ENCODE measurements at places on chromosomes 12 and 14.
A peak's percentile ranks its signal among the peaks of the same experiment; 100 is the strongest.

DNA sequence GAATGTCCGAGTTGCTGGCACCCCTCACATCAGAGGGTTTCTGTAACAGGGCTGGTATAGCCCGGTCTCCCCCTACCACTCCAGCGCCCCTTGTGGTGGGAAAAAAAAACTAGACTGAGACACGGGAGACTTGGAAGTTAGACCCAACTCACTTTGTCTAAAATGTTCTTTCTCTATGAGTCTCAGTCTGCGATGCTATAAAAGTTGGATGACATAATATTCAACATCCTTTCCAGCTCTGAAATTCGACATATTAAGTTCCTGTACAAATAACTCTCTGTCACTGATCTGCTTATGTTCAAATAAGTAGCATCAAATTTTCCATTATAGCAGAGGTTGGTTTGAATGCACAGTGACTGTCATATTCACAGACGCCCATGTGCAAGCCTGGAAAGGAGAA is 25.7 kb upstream of the TC2N start:
- DNase-seq = no peak

DNA sequence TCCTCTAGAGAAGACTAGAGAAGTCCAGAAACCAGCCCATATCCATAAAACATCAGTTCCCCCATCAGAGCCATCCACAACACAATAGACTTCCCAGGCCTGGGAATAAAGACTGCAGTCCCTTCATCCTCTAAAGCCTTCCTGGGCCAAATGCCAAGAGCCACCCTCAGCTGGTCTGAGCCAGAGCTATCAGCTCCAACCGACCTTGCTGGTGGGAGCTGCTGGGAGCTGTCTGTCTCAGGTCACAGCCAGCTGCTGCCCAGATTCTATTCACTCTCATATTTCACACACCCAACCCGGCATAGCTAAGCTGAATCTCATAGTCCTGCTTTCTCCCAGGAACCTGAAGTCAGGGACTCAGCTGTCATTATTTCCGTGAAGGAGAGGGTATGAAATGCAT is 10.9 kb upstream of the TFCP2 start:
- DNase-seq = no peak

DNA sequence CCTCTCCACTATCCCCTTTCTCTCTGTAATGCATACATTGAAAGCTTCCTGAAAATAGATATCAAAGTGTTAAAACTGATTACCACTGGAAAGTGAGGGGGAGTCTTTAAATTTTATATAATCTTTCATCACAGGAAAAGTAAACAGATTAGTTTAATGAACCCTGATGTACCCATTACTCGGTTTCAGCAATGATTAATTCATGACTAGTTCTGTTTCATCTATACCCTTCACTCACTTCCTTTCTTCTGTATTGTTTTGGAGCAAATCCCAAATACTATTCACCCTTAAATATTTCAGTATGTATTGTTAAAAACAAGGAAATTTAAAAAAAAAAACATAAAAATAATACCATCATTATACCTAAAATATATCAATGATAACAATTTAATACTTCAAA is 67.3 kb upstream of the TMCC3 start:
- no peak for DNase-seq

DNA sequence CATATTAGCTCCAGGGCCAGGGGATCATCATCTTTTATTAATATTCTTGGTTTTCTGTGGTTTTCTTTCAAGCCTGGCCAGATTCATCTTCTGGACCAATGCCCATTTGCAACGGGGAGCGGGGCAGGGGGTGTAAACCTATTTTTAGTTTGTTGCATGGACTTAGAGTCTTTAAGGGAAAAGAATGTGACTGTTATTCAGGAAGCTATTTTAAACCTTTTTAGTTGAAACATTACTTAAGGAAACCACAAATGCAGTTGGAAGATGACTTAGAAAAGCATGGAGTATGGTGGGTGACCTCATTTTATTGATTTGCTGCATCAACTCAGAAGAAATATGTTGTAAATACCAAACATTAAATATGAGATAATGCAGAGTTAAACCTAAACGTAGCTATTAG is 368.4 kb upstream of the E2F7 start:
- DNase-seq = no peak

- no peak for DNase-seq
Observed at GRCh38 chr14:60981633-60982455, 799 bp downstream of the SLC38A6 start.

GRCh38 chr12:104737791-104738301 is 220.2 kb downstream of the SLC41A2 start:
- DNase-seq = no peak

DNA sequence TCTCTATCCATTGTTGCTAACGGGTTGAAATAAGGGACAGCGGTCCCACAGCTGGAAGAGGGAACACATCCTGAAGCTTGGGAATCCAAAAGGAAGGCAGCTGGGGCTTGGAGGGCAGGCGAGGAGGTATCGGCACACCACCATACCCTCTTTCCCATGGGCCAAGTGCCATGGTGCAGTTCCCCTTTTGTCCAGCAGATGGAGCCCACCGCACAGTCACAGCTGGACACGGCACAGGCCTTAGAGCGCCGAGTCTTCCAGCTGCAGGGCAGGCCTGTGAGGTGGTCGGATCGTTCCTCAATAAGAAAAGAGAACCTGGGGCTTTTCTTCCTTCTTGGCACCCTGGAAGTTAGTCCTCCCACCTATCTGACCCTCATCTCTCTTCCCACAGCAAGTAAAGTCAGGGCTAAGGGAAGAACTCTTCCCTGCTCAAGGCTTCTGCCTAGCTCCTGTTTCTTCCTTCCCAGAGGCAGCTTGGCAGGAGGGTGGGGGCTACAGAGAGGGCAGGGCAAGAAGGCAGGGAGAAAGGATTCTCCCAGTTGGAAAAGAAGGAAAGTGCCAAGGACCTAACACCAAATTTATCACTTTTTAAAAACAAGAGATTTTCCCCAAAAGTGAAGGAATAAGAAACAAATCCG is 8.6 kb downstream of the PPP1R1A start:
- peak; percentile 64 for DNase-seq

DNA sequence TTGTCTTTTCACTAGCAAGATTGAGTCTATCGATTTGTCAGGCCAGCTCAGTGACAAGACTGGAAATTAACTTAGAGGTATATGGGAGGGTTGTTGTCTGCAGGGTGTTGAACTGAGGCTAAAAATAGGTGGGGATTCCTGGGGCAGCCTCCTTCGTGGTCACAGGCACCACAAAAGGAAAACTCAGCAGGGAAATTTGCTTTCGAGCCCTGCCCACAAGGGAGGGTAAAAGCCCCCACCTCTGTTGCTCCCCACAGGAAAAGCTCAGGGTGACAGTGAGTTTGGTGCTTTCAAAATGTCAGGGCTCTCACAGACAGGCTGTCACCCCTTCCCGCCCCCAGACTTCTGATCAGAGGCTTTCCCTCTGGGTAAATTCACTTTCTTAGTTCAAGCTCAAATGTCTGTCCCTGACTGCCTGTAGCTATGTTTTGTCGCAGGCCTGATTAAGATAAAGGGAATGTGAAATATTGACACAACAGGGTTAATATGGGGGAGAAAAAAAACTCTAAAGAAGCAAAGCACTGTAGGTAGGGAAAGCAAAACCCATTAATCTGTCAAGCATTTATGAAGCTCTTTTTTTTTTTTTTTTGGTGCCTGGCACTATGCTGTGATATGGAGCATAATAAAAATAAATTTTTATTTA is 11.7 kb upstream of the NFKBIA start:
- DNase-seq = no peak

- no peak for DNase-seq
Observed at GRCh38 chr12:54338698-54339296, 13.9 kb downstream of the COPZ1 start.

DNA sequence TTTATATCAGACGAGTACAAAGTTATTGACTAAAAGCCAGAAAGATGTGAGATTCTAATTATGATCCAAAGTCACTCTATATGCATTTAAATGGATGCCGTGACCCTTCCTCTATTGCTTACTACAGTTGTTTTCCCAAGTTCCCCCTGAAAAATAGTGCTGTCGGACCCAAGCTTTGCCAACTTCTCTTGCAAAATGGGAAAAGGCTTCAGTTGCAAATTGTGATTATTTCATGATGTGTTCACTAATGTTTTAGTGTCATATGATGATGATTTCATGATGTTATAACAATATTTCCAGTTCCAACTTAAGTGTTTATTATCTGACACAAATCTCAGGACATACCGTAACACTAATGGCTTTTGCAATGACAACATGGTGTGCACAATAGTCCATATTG is 534.6 kb upstream of the ATP2B1 start:
- DNase-seq = no peak

DNA sequence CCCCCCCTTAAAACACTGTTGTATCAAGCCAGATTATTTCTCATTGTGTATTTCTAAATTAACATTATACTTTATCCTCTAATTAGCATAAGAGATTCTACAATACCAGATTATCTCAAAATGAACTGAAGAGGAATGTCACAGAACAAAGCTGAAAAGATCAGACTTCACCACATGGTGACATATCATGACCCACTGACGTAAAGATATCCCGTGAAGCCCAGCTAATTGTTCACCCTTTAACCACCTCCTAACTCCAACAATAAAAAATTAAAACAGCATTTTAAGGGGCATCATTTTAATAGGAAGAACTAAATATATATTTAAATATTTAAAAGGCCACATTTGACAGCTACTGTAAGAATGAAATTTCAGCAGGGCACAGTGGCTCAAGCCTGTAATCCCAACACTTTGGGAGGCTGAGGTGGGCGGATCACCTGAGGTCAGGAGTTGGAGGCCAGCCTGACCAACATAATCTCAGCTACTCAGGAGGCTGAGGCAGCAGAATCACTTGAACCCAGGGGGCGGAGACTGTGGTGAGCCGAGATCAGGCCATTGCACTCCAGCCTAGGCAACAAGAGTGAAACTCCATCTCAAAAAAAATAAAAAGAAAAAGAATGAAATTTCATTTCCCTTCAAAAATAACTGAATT is 29.0 kb downstream of the CDK17 start:
- no peak for DNase-seq

- DNase-seq = peak; percentile 16
Observed at GRCh38 chr12:21438643-21439042, 1.2 kb downstream of the PYROXD1 start.

- DNase-seq = no peak
Observed at GRCh38 chr14:103899316-103899715, 28.9 kb upstream of the TDRD9 start.

DNA sequence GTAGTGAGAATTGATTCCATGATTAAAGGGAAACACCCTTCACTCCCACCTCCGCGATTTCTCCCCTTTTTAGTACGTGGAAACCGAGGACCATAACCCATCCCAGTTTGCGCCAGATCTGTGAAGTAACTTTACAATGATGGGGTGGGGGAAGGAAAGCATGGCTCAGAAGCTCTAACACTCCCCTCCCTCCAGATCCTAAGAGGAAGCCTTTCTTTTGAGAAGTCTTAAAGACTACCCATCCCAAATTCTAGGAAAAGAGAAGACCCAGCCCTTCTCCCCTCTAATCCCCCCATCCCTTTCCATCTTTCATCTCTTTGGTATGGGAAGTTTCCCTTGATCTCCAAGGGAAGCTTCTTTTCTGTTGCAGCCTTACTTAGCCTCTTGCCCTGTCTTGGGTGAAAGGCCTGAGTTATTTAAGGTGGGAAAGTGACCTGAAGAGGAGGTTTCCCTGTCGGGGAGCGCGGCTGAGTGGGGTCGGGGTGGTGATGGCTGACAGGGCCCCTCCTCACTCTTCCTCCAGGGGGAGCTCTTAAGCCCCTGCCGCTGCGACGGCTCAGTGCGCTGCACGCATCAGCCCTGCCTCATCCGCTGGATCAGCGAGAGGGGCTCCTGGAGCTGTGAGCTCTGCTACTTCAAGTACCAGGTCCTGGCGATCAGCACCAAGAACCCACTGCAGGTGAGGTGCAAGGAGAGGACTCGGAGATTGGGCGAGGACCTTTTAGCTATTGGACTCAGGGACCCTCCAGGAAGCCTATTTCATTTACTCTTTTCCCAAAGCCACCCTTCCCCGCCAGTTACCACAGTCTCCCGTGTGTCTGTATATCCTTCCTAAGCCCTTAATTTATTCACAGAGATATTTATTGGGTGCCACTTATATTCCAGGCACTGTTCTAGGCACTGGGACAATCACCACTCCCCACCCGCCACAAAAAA is 1.8 kb downstream of the MARCHF9 start:
- DNase-seq = peak; percentile 65

- no peak for DNase-seq
Observed at GRCh38 chr12:13592063-13592942, 389.1 kb downstream of the GRIN2B start.

GRCh38 chr14:21987937-21988336 is 314.3 kb upstream of the OR4E1 start:
- no peak for DNase-seq
